ENCODE measurements at places on chromosomes 11 and 22. TPM values are rescaled to one million over a fixed set of nuclear protein-coding genes. Genes with fewer than 3 reads are reported as not detected.

Gene SHISA8
- not detected for total RNA-seq

Gene WNT7B
- total RNA-seq = not detected

- DNase-seq = no peak
These were observed 6.6 kb upstream of the SSTR3 start for GRCh38 chr22:37218771-37219411.

Gene ARHGAP42
- 20.7 TPM for total RNA-seq

Gene NPTXR
- total RNA-seq = 5.5 TPM

Gene CATSPER1
- total RNA-seq = 0.51 TPM

- DNase-seq = no peak
These were observed 2.4 kb downstream of the TSGA10IP start for GRCh38 chr11:65947603-65948125.

GRCh38 chr11:117180661-117181585, 2.4 kb downstream of the SIDT2 start:
- peak; percentile 90 for DNase-seq
